IPS DF 6.9 (cell line): ENCODE measurements at places on chromosomes 7 and 10.

DNA sequence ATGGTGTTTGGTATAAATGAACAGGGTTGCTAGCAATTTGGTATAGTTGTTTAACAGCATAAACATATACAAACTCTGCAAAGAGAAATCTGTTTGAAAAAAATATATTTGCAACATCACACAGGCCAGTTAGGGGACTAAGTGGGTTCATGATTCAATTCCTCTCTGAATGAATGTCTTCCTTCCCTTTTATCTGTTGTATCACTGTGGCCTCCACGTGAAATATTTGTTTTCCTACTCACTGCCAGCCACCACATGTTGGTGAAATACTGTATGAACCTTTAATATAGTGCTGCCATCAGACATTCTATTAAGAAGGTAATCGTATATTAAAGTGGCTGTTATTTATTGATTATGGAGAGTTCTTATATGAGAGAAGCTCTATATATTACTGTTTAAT lies 157.0 kb downstream of the ARID5B start:
- DNase-seq: no peak

DNA sequence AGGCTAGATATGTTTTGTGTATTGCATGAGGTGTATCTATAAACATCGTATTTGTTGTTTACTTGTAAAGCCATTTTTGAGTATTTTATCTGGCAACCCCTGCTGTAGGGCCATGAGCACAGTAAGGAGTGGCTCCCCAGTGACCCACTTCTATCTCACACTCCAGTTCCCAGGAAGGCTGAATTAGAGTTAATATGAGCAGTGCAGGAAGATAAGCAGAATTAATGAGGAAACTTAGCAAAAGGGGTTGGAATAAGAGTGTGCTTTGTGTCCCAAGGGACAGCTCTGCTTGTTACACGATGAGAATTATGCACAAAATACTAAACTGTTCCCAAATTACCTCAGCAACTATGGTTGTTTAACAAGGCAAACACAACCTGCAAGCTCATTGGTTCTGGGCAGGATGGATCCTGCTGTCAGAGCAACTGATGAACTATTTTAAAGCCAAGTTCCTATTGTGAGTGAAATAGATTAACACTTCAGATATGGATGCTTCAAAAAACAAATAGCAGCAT lies 1005.8 kb downstream of the NRG3 start:
- no peak for DNase-seq

GRCh38 chr10:72885953-72886352 lies 7.6 kb upstream of the OIT3 start:
- DNase-seq: no peak

GRCh38 chr10:89992575-89992974 lies 291.2 kb downstream of the KIF20B start:
- no peak for DNase-seq

DNA sequence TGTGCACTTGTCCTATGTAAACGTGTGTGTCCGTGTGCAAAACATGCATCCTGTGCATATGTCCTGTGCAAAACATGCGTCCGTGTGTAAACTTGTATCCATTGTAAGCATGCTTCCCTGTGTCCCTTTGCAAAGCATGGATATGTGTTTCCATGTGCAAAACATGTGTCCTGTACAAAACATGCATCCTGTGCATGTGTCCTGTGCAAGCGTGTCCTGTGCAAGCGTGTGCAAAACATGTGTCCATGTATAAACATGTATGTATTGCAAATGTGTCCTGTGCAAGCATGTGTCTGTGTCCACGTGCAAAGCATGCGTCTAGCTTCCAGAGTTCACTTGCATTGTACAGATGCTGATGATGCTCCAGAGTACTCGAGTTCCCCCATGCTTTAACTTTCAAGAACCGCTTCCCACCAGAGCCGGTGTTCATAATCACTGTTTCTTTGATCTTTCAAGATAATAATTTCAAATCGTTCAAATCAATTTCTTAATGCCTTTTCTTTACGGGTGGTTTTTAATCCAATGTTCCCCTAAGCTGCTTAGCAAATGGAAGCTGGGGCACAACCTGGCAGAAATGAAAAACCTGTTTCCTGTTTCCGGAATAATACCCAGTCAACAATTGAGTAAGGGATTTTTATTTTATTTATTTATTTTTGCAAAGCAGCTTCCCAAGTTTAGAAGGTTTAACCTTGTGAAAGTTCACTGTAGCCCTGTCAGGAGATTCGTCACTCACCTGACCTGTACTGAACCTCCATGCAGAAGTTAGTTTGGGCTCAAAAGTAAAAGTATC lies 641 bp upstream of the ASB13 start:
- no peak for DNase-seq

- no peak for DNase-seq
These were observed 109.8 kb upstream of the WNT16 start for GRCh38 chr7:121219026-121219425.

- no peak for DNase-seq
These were observed 4.5 kb downstream of the ABCB1 start for GRCh38 chr7:87596136-87596535.

DNA sequence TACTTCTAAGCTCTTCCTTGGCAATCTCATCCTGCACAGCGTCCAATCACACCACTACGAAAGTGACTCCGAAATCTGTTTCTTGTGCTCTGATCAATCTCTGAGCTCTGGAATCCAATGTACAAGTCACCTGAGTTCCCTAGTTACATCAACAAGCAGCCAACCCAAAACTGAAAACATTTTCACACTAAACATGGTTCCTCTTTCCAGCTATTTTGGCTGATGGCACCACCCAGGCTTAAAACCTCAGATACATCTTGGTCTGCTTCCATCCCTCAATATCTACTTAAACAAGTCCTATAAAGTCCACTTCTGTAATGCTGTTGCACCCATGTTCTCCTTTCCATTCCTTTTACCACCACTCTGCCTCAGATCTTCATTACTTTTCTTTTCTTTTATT lies 3.6 kb downstream of the BLOC1S2 start:
- no peak for DNase-seq

- DNase-seq: no peak
These were observed 357.8 kb upstream of the STEAP1 start for GRCh38 chr7:89796481-89796880.

- no peak for DNase-seq
These were observed 132.4 kb upstream of the RHEB start for GRCh38 chr7:151652111-151652510.

DNA sequence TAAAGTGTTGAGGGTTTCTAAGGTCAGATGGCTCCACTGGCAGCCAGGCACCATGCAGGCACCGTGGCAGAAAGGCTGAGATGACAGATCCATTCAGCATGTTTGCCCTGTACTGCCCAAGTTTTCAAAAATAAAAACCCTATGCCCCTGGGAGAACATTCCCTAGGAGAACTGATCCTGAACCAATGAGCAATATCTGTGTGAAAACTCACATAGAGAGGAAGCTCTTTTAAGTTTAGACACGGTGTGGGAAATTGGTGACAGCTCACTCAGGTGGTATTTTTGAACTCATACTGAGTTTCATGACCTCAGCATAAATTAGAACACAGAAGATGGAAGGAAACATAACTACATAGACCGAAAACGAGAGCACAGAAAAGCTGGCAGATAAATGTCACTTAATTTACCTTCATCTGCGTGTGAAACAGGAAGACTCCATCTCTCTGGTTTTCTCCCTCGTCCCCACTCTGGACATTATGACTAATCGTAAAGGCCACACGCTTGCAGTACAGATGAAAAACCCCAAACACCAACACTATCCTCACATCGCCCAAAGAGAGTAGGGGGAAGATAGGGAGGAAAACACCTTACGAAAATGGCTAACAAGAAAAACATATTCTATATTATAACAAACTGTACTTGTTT lies 127.8 kb downstream of the ICA1 start:
- DNase-seq: no peak

DNA sequence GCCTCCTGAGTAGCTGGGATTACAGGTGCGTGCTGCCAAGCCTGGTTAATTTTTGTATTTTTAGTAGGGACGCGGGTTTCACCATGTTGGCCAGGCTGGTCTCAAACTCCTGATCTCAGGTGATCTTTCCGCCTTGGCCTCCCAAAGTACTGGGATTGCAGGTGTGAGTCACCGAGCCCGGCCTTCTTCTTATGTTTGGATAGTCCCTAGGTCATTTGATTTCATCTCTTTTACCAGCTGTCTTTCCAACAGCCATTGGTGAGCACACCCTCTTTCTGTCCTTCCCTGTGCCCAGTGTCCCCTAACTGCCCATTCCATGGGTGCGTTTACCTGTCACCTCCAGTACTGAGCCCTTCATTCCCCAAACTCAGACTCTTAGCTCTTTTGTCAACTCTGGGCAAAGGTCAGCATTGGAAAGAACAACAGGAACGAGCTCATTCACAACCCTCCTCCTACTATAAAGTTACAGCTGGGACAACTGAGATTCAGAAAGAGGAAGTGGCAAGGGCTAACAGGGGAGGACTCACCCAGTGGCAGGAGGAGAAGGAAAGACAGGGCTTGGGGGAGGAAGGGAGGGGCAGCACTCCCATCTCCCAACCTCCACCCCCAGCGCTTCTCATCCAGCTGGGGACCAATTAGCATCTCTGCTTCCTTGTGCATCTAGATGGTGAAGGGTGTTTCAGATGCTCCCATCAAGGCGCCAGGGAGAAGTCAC lies 5.6 kb downstream of the SSC4D start:
- no peak for DNase-seq

DNA sequence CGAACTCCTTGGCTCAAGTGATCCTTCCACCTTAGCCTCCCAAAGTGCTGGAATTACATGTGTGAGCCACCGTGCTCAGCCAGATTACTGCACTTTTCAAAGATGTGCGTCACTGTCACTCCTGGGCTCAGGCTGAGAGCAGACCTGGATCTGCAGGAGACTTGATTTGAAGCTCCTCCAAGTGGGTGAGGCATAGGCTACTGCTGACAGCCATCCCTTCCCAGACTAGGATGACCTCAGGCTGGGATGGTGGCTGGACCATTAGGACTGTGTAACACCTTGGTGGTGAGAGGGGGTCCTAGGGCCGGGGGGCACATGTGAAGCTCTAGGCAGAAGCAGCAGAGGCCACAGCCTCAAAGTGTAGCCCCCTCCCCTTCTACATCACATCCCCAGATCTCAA lies 8.2 kb upstream of the SRRM3 start:
- DNase-seq: no peak

DNA sequence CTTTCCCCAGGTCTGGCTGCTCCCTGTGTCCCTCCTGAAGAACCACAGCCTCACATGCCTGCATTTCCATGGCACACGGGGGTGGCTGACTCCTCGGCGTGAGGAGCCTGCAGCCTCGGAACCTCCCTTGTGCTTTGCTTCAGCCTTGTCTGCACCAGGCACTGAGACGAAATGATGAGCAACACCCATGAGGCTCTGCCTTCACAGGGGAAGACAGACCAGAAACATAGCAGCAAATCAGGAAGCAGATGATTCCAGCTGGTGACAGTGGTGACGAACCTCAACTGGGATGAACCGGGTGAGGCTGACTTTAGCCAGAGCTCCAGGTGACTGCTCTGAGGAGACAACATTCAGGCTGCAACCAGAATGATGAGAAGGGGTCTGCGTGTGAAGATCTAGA lies 84.5 kb upstream of the SMNDC1 start:
- no peak for DNase-seq

DNA sequence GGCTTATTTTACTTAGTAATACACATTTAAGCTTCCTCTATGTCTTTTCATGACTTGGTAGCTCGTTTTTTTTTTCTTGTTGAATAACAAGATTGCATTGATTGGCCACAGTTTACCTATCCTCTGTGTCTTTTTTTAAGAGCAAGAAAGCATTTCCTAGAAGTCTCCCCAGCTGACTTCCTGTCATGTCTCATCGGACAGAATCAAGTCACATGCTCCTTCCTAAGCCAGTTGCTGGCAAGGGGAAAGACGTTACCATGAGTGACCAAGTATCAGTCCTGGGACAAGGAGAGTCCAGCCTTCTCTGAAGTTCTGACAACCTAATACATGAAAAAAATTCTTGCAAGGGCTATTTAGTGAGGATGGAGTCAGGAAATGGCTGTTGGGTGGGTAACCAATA lies 24.9 kb upstream of the SFRP5 start:
- no peak for DNase-seq

- DNase-seq: no peak
These were observed 36.1 kb downstream of the PPP1R3C start for GRCh38 chr10:91596825-91597196.

DNA sequence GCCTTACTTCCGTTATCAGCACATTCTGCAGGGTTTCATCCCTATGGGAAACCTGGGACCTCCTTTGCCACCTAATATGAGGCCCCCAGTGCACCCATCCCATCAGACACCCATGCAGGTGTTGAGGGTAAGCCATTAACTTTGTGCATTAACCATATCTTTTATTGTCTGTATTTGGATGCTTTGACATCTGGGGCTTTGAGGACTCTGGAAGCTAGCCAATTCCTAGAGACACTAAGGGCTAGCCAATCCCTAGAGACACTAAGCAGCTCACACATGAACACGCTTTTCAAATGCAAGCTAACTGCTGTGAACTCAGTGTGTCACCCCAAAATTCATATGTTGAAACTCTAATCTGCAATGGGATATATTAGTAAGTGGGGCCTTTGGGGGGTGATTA lies 272.5 kb upstream of the COBL start:
- no peak for DNase-seq

DNA sequence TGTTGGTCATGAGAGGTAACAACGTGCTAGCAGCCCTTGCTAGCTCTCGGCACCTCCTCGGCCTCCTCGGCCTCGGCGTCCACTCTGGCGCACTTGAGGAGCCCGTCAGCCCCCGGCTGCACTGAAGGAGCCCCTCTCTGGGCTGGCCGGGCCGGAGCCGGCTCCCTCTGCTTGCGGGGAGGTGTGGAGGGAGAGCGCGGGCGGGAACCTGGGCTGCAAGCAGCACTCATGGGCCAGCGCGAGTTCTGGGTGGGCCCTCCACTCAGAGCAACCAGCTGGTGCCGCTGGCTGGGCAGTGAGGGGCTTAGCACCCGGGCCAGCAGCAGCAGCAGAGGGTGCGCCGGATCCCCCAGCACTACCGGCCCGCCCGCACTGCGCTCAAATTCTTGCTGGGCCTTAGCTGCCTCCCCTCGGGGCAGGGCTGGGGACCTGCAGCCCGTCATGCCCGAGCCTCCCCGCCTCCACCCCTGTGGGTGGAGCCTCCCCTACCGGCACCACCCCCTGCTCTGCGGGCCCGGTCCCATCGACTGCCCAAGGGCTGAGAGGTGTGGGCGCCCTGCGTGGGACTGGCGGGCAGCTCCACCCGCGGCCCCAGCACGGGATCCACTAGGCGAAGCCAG lies 96.1 kb downstream of the PAXIP1 start:
- DNase-seq: no peak

- no peak for DNase-seq
These were observed 5.7 kb downstream of the FAM221A start for GRCh38 chr7:23685731-23686130.

DNA sequence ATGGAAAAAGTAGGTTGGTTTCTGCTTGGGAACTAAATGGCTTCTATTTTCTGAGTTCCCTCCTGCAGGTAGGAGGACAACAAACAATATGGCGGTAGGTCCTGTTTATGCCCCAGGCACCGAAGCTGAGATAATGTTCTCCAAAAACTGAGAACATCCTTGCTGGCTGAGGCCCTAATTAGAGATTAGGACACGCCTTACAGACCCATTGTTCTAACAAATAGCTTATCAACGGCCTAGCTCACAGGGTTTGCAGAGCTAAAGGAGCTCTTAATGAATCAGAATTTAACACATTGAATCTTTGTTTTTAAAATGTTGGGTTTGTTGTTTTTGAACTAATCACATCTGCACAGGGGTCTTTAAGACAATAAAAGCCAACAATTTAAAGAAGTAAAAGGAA lies 37.0 kb downstream of the HTR5A start:
- DNase-seq: no peak
